ENCODE measurements at places on chromosomes 16 and 17. TPM values are rescaled to one million over a fixed set of nuclear protein-coding genes. Genes with fewer than 3 reads are reported as not detected.

TERF2IP gene
- total RNA-seq: 34.6 TPM

GUCY2D gene
- not detected for total RNA-seq

GPRC5B gene
- total RNA-seq: 11.4 TPM

TMEM238L gene
- not detected for total RNA-seq

NGFR gene
- 0.29 TPM for total RNA-seq

DNA sequence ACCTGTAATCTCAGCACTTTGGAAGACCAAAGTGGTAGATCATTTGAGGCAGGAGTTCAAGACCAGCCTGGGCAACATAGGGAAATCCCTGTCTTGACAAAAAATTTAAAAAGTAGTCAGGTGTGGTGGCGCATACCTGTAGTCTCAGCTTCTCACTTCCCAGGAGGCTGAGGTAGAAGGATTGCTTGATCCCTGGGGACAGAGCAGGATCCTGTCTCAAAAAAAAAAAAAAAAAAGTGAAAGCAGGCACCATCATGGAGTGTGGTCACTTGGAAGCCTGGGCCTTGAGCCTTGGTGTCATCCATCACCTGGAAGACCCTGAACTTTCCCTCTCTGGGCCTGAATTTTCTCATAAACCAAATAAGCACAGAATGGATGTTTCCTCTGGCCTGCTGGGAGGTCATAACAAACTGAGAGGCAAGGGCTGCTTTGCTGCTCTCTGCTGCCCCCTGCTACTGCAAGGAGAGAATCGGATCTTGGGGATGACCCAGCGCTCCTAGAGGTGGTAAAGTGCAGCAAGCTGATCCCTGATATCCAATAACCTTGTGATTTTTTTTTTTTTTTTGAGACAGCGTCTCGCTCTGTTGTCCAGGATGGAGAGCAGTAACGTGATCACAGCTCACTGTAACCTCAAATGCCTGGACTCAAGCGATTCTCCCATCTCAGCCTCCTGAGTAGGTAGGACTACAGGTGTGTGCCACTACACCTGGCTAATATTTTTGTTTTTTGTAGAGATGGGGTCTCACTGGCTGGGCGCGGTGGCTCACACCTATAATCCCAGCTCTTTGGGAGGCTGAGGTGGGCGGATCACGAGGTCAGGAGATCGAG, 75.9 kb upstream of the RNU2-1 start:
- DNase-seq: no peak

- DNase-seq: no peak
Observed at GRCh38 chr17:37360632-37361031, 15.2 kb upstream of the C17orf78 start.

DNA sequence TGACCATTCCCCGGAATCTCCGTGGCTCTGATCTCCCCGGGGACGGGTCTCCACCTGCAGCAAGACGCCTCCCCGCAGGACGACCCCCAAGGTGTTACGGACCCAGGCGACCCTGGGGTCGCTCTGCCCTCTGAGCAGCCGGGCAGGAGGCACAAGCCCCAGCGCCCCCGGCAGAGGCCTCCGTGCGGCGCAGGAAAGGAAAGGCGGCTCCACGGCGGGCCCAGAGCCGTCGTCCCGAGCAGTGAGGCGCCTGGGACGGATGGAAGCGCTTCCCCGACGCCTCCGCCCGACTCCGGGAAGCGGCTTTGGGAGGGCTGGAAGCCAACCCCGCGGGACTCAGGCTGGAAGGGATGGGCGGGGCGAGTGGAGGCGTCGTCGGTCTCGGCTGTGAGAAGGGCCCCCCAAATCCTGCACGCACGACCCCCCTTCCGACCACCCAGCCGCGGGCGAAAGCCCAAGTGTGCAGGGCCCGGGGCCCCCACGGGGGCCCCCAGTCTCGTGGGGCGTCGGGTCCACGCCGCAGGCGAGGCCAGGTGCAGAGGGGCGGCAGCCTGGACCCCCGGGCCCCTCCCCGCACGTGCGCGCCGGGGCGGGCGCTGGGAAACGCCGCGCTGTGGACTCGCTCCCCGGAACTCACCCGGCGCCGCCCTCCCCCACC, 32.7 kb upstream of the RPH3AL start:
- no peak for DNase-seq

- no peak for DNase-seq
Observed at GRCh38 chr17:75153780-75154194, 525 bp downstream of the JPT1 start.

DNA sequence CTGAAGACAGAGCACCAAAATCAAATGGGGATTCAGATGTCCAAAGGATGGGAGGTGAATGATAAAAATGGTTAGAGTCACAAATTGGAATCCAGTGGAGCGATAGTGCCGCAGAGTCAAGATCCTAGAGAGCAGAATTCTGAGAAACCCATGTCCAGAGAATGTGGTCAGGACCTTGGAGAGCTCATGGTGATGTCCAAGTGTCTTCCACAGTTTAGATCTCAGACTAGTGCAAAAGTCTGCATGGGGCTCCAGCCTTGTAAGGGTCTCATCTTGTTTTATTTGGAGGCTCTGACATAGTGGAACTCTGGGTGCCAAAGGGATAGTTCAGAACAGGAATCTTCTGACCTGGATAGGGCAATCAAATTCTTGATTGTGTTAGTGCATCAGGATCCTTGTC, 245.9 kb upstream of the HSBP1 start:
- no peak for DNase-seq

- DNase-seq: no peak
Observed at GRCh38 chr16:4488499-4488967, 12.3 kb downstream of the HMOX2 start.

DNA sequence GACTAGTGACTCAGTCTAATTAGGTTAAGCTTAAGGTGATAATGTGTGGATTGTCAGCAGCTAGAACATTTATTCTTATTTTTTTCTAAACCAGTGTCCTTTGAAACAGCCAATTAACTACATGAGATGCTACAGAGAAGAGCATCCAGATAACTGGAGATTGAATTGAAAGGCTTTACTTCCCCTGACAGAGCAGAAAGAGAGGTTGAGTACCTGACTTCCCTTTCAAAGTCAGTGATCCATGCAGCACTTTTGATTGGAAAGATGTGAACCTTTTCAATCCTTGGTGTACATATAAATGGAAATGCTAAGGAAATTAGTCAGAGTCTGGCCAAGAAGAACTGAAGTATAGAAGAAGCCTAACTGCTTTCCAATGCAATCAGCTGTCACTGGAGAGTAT, 653.8 kb downstream of the CDH8 start:
- no peak for DNase-seq

DNA sequence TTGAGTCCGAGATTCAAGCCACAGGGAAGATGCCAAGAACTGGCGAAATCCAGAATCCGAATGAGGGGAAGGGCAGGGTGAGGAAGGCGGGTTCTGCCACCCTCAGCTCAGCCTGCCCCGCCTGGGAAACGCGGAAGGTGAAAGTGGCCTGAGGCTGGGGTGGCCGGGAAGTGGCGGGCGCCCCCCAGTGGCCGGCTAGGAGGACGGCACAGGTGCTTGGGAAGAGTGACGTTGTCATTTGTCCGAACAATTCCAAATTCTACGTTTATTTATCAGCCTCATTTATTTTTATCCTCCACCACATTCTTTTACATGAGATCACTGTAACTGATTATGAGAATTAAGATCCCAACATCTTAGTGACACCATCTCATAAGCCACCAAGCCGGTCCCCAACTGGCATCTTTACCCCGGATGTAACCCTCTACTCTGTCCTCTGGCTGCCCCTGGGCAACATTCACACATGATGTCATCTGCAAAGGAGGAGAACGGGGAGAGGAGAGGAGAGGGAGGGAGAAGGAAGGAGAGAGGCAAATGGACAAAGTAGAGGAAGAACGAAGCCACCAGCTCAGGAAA, 21.3 kb downstream of the SRCIN1 start:
- no peak for DNase-seq

DNA sequence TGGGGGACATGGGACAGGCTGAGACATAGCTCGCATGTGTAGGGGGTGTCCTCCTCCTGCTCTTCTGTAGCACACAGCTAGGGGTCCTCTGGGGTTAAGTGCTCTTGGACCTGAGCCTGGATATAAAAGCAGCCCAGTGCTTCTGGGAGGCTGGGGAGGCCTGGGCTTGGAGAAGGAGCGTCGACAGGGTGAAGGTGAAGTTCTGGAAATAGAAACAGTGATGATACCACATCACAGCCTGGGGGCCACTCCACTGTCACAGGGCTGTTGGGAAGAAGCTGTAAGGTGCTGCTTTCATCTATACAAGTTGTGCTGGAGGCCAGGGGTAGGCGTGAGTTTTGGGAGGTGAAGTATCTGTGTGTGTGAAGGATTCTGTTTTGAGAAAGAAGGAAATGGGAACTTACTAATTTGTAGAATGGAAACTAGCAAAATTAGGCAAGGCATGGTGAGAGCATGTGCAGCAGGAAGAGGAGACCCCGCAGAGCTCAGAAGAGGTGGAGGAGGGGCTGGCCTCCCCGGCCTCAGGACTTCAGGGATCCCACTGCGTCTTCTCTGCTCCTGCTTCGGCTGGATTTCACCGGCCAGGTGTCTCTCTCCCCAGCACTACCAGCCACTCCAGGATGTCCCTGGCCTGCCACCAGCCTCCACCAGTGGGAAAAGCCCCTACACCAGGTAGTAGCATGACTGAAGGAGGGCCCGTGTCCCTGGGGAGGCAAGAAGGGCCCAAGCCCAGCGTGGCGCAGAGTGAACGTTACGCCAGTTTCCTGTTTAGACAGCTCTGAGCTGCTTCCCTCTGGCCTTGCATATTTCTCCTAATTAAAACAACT, 19.4 kb downstream of the PLCG2 start:
- DNase-seq: no peak
